ENCODE measurements at places on chromosomes 3 and 15.
A peak's percentile ranks its signal among the peaks of the same experiment; 100 is the strongest.

- no peak for DNase-seq
These were observed 107.9 kb downstream of the ATG7 start for GRCh38 chr3:11379824-11380701.

DNA sequence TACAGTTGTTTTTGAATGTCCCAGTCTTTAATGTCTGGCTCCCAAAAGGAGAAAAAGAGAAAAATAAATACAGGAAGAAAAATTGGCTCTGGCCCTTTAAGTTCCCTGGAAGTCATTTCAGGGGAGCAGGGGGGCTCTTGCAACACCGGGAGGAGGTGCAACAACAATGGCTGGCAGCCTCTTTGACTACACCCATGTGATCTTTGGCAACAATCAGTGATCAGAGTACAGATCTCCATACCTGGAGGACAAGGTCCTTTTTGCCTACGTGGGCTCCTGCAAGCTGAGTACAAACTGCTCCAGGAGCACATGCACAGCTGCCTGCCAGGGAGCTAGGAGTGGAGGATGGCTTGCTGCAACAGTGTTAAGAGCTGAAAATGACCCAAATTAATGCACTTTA, 63.9 kb downstream of the GLCE start:
- peak; percentile 8 for DNase-seq

- DNase-seq = no peak
These were observed 25.2 kb downstream of the WNT5A start for GRCh38 chr3:55461896-55462295.

DNA sequence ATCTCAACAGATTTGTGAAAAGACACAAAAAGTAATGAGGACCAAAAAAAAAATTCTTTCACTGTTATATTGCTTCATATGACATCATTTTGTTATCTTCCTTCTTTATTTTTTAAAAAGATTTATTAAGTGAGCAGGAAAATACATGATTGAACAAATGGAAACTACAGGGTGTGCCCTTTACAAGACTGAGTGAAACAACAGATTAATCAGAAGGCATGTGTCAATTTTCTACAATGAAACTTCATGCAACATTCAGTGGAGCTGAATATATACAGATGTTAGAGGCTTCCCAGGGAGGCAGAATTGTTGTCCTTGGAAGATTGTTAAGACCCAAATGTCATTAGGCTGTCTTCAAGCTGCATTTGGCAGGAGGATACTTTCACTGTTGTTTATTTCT, 28.4 kb upstream of the SLC2A2 start:
- DNase-seq = no peak

GRCh38 chr3:2390926-2391532, 292.4 kb downstream of the CNTN4 start:
- no peak for DNase-seq

GRCh38 chr3:160562952-160563351, 2.4 kb downstream of the KPNA4 start:
- DNase-seq = no peak

- DNase-seq = no peak
These were observed 269.2 kb downstream of the PDCD6IP start for GRCh38 chr3:34067536-34068051.

- no peak for DNase-seq
These were observed 503.0 kb upstream of the PROK2 start for GRCh38 chr3:72287956-72288355.

GRCh38 chr15:98009169-98009568, 48.7 kb downstream of the ARRDC4 start:
- no peak for DNase-seq

DNA sequence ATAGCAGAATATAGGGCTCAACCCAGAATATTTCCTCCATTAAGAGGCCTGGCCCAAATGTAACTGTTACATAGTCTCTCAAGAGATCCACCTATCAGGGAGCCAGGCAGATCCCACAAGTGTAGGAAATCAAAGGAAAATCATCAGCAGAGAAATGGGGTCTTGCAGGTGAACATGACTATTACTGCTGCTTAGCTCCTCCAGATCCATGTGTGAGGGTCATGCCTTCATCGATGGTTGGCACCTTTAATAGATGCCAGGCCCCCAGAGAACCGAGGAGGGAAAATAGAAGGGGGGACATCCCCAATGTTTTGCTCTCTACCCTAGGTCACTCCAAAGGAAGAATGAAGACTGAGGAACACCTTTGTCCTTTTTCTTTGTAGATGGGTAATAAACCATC, 1029.9 kb upstream of the CADM2 start:
- no peak for DNase-seq

DNA sequence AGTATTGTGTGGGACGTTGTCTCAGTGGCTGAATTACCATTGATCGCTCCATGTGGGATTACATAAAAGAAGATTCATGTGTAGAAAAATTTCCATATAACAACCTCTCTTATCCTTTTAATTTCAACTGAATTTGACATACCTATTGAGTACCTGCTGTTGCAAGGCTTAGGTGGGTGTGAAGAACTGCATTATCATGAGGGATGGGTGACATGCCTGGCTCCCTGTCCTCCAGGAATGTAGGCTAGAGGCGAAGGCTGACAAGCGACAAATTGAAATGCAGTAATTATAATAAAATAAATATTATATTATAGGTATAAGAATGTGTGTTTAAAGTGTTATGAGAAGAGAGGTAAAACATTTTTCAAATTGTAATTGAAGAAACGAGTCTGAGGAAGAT, 52.7 kb upstream of the SPESP1 start:
- DNase-seq = no peak

DNA sequence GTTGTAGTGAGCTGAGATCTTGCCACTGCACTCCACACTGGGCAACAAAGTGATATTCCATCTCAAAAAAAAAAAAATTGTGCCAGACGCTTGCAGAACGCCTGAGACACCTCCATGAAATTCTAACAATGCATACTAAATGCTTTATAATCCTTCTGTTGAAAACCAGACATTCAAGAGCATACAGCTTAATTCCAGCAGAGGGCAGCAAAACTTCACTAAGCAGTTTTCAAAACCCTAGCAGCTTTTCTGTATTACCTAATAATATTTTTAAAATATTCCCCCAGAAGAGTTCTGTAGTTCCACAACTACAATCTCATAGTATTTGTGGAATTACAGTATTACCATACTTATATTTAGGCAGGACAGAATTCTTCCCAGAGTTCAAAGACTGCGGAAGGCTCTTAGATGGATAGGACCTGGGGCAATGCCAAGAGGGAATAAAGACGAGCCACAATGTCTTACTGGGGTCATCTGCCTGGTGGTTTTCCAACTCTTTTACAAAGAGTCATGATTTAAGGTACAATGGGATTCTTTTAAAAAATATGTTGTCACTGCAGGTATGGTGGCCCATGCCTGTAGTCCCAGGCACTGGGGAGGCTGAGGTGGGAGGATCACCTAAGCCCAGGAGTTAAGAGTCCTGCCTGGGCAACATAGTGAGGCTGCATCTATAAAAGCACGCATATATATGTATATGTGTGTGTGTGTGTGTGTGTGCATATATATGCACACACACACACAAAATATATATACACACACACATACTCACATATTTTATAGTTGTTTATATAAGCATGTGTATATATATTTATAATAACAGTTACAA, 19.6 kb upstream of the TASOR start:
- DNase-seq = peak; percentile 78

- DNase-seq = no peak
These were observed 615.8 kb upstream of the ZNF385D start for GRCh38 chr3:22366781-22367180.

- no peak for DNase-seq
These were observed 21.2 kb upstream of the SHC4 start for GRCh38 chr15:48984811-48985352.

DNA sequence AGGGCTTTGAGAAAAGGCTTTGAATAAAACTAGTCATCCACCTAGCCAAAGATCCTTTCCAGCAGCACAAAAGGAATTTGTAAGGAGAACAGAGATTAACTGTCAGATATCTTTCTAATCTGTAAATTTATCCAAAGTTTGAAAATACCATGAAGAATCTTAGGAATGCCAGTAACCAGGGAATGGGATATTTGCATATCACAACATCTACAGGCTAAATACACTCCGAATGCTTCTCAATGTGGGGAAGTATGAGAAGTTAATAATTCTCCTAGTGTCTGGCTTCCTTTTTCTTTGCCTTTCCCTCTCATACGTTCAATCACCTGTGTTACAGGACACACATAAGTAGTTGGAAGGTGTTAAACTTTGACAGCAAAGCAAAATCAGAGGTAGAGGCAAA, 7.8 kb downstream of the ANAPC13 start:
- no peak for DNase-seq

DNA sequence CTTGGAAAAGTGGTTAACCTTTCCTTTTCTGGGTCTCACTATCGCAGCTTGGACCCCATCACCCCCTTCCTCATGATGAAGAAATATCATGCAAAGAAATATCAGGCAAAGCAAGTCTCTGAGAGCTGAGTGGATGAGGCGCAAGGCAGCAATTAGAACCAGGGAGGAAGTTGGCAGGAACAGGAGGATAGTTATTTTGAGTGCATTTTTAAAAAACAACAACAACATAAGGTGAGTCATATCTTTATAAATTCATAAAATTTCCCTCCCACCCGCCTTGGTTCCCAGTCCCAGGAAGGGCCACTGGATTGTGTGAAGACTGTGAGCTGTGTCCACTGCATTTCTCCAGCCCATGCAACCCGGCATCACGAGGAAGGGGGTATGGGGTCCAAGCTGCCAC, 316.9 kb upstream of the TLE3 start:
- no peak for DNase-seq

- DNase-seq = peak; percentile 81
These were observed at the start of gene CD200 for GRCh38 chr3:112333002-112333380. TSS of gene CD200 (plus strand) at chr3:112333156. CDS start at chr3:112333213, 57 bp downstream.

DNA sequence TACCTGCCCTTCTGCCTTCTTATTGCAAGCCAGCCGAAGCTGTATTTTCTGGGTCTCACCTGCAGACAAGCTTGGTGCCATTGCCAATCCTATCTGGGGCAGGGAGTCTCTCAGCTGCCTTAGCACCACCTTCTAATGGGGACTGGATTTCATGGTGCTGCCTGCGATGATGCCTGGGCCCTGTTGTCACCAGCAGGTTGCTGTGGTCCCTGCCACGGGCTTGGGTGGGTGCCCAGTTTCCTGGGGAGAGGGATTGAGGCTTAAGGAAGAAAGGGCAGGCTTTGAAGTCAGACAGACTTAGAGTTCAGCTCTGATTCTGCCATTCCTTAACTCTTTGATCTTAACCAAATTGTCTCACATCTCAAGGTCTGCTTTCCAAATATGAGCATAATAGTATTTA, 87.4 kb upstream of the CD96 start:
- DNase-seq = no peak

- no peak for DNase-seq
These were observed 152.5 kb downstream of the MEX3B start for GRCh38 chr15:81893182-81893835.

GRCh38 chr3:133426721-133427120, 26.9 kb downstream of the BFSP2 start:
- no peak for DNase-seq

DNA sequence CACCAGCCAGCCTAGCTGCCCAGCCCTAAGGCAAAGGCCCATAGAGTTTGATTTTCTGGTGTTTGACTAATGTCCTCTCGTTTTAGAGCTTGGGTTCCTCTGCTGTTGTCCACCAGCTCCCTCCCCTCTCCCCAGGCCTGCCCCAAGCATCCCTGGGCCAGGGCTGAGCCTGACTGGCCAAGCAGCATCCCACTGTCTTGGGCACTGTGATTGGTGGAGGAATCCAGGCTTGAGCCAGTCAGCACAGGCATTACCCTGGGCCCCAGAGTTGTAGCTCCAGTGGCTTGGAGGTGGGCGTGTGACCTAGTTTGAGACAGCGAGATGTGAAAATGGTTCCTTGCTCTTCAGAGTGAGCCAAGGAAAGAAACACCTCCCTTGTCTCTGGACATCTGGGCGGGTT, 155.3 kb upstream of the MEF2A start:
- DNase-seq = no peak

GRCh38 chr3:39434574-39434973, 28.1 kb downstream of the RPSA start:
- DNase-seq = no peak

DNA sequence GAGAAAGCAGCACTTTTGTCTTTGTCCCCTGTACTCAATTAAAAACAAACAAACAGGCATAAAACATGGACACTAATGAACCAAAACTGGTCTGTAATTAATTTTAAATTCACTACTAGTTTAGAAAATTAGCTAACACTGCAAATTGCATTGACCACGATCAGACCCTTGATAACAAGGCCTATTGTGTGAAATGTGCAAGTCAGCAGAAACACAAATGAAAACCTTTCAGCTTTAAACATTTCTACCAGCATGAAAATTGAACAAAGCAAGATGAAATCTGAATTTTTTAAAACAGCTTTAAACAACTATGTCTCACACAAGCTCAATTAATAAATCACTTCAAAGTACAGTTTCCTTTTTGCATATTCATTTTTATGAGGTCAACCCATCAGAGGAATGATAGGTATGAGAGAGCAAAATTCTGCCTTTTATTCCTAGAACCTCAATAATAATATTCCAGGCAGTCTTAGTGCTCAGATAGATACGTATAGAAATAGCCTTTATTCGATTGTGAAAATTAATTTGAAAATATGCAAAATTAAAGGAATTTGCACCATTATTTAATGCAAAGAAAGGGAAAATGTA, 27.0 kb upstream of the CHMP2B start:
- DNase-seq = no peak

- no peak for DNase-seq
These were observed 44.0 kb downstream of the ADAMTS17 start for GRCh38 chr15:100297812-100298211.

GRCh38 chr15:68408971-68409370, 23.0 kb downstream of the ITGA11 start:
- DNase-seq = no peak

DNA sequence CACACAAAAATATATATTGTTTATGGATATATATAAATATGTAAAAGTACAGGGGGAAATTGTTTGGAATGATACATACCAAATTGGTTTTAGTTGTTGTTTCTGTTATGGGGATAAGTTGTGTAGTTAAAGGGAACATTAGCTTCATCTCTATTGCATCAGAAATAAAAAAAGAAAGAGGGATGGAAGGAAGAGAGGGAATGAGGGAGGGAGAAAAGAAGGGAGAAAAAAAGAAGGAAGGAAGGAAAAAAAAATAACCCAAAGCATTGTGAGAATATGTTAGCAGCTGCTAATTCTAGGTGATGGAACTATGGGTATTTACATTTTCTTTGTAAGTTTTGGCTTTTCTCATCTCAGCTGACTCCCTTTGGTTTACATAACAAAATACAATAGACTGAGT, 1.3 kb downstream of the CCR8 start:
- DNase-seq = no peak

GRCh38 chr15:66188464-66188863, 65.1 kb downstream of the MEGF11 start:
- DNase-seq = no peak

GRCh38 chr15:93829115-93829870, 402.1 kb upstream of the MCTP2 start:
- DNase-seq = no peak

DNA sequence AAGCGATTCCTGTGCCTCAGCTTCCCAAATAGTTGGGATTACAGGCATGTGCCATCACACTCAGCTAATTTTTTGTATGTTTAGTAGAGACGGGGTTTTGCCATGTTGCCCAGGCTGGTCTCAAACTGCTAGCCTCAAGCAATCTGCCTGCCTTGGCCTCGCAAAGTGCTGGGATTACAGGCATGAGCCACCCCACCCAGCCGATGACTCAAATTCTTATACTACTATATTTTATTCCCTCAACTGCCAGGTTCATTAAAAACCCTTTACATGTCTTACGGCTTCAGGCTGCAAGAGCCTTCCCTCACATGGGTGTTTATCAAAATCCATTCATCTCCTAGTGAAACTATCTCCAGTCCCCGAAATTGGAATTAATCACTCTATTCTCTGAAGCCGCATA, 63.4 kb downstream of the CBLB start:
- DNase-seq = no peak

GRCh38 chr3:119620899-119621298, 23.2 kb downstream of the PLA1A start:
- DNase-seq = no peak
